ENCODE measurements at places on chromosomes 6 and 20.

DNA sequence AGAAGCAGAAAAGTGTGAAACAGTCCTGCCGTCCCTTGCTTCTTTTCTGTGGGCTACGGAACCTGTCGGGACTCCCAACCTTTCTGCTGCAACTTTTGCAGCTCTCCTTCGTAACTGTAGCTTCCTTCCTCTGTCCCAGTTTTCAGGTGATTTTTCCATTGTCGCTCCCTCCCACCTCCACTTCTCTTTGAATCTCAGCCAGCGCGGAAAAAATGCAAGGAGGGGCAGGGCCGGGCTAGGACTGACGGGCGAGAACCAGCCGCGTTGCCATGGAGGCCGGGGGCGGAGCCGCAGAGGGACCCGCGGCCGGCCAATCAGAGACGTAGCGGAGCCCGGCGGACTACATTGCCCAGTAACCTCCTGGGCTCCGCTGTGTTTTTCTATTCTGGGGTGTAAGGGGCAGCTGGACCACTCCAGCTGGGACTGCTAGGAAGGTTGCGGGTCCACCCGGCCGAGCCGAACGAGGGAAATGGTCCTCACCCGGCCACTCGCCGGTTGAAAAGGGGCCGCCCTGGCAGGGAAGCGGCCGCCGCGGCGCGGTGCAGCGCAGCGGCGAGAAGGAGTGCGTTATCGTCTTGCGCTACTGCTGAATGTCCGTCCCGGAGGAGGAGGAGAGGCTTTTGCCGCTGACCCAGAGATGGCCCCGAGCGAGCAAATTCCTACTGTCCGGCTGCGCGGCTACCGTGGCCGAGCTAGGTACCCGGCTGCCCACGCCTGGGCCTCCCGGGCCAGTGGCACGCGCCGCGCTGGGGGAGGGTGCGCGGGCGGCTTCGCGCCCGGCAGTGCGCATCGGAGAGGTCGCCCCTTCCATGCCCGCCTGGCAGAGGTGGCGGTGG, at the start of the genes CYP39A1 and SLC25A27:
TSS of gene CYP39A1 (minus strand) at position 216 of the 836 bp plus-strand sequence. CDS start 236 bp downstream, outside the sequence.
TSS of gene SLC25A27 (plus strand) at position 373 of the 836 bp plus-strand sequence. CDS start at position 591, 218 bp downstream.
- peak; percentile 99 for DNase-seq

- DNase-seq: no peak
Measured at GRCh38 chr20:49199729-49200293, 11.7 kb upstream of the STAU1 start.

DNA sequence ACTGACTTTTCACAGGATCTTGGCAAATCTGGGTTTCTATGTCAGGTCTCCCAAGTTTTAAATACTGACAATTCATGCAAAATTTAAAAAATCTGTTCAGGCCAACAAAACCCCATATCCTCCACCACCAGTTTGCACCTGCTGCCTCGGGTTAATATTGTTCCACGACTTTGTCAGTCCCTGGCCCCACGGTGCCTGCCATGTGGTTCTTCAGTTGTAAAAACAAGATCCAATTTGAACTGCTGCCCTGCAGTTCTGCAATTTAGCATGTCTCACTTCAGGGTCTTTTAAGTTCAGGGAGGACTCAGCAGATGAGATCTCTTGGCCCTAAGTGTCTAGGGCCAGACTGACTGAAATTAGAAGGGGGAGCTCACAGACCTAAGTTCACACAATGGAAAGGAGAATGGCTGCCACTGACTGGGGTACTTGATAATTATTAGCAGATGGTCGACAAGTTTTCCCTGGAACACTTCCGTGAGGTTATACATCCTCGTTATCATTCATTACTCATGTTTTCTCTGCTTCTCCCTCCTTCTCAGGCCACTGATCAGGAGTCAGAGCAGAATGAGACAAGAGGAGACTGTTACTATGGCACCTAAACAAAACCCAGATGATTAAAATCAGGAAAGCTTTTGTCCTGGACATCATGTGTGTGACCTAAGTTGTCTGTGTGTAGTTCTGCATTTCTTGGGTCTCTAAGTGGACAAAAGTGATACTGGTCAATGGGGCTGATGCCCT, 223.6 kb downstream of the KIF16B start:
- no peak for DNase-seq

- DNase-seq: no peak
Measured at GRCh38 chr6:144304223-144304848, 19.2 kb downstream of the UTRN start.

DNA sequence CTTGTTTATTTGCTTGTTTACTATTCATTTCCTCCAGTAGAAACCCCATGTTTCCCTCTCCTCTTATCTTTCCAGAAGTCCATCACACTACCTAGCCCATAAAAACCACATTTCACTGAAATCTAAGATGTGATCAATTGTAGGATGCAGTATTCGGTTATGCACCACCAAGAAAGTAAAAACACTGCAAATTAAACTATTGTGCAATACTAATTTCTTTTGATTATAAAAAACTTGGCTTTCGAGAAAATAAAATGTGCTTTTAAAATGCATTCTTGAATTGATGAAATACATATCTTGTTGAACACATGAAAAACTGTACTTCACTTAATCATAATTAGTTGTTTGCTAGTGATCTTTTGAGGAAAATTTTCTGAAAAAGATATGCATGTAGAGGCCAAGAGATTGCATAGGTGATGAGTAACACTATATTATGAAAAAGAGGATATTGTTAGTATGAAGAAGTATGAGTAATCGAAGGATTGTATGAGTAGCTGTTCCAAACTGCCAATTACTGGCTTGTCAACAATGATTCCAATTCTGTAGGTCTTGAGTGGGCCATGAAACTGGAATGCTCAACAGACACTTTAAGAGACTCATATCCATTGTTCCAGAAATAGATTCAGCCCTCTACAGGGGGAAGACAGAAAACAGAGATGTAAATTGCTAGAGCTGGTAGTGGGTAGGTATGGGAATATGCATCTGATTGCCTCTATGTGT, 79.7 kb downstream of the RNF217 start:
- no peak for DNase-seq

DNA sequence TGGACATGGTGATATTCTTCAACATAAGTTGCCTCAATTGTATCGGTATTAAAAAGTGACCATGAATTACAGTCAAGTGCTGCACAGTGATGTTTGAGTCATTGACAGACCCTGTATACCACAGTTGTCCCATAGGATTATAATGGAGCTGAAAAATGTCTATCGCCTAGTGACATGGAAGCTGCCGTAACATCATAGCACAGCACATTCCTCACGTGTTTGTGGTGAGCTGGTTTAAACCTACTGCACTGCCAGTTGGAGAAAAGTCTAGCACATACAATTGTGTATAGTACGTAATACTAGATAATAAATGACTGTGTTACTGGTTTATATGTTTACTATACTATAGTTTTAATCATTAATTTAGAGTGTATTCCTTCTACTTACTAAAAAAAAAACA, 150.2 kb downstream of the CDH26 start:
- no peak for DNase-seq

GRCh38 chr6:57029213-57029612, 17.3 kb upstream of the KIAA1586 start:
- no peak for DNase-seq

- no peak for DNase-seq
Measured at GRCh38 chr6:169539176-169539897, 162.5 kb downstream of the WDR27 start.

DNA sequence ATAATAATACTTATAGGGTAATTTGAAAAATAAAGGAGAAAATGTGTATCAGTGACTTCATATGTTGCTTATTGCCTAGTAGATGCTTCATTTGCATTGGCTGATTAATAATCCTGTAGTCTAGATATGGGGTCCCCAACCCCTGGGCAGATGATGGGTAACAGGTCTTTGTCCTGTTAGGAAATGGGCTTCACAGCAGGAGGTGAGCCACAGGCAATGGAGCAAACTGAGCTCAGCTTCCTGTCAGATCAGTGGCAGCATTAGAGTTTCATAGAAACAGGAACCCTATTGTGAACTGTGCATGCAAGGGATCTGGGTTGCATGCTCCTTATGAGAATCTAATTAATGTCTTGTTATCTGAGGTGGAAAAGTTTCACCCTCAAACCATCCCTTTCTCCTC, 1049.5 kb upstream of the EPHA7 start:
- no peak for DNase-seq

DNA sequence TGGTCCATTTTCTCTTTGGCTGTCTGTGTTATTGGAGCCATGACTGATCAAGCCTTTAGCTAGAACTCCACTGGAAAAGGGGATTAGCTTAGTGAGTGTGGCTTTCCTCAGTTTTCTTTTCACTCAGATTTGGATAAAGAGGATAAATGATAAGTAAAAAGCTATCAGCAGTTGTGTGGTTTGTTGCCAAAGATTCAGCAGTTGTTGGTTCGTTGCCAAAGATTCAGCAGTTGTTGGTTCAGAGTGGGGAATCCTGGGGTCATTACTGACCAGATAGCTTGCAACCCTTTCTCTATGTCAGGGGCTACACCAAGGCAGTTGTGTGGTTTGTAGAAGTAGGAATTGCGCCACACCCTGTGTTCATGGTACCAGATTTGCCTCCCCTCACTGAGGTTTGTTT, 107.7 kb upstream of the SCP2D1 start:
- no peak for DNase-seq

DNA sequence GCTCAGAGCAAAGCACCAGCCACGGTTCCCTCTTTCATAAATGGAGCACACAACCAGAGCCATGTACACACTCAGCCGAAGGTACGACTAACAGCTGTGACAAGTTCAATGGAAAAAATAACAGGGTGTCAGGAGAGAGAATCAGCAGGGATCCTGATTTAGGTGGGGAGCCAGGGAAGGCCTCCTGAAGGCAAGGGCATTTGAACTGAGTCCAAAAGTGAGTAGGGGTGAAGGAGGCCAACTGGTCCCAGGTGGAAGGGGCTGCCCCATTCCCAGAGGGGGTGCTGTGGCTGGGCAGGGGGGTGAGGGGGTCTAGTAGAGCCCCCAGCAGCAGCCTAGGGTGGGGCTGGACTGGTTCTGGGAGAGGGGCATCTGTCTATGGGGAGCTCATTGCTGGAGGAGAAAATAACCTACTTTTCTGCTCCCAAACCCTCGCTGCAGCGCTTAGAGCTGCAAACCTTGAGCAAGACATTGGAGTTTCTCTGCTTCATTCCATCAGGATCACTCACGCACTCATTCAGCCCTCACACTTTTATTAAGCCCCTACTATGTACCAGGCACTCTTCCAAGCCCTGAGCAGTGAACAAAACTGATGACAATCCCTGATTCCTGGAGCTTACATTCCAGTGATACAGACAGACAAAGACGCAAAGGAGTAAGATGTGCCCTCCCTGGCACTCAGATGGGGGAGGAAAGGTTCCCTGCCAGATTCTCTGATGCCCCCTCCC, 113.5 kb downstream of the TOX2 start:
- DNase-seq: no peak

- no peak for DNase-seq
Measured at GRCh38 chr6:28860581-28860980, 63.2 kb downstream of the TRIM27 start.

DNA sequence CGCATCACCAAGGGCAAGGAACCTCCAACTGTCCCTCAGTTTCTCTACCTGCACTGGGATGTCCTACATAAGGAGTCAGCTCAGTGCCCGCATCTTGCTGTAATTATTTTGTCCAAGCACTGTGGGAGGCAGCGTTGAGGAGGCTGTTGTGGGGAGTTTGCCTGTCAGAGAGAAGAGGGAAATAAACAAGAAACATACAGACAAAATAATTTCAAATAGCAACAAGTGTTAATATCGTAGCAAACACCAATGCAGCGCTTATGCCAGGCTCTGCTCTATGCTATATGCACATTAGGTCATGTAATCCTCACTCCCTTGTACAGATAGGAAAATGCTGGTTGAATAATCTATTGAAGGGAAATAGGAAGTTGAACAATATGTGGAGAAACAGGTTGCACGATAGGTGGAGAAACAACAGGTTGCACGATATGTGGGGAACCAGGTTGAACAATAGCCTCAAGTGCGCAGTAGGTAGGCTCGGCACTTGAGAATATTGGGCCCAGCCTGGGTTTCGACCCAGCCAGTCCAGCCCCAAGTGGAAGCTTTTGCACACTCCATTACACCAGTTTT, 91.2 kb upstream of the SIRPA start:
- DNase-seq: no peak

GRCh38 chr6:111087106-111087835, at the start of gene SLC16A10:
Gene SLC16A10 (plus strand): TSS chr6:111087503. CDS start chr6:111087753, 250 bp downstream.
- no peak for DNase-seq

GRCh38 chr6:142500250-142500786, 198.5 kb downstream of the ADGRG6 start:
- no peak for DNase-seq

GRCh38 chr6:18349386-18349785, 37.8 kb upstream of the RNF144B start:
- DNase-seq: no peak

GRCh38 chr20:40865095-40865494, 163.5 kb upstream of the TOP1 start:
- no peak for DNase-seq

DNA sequence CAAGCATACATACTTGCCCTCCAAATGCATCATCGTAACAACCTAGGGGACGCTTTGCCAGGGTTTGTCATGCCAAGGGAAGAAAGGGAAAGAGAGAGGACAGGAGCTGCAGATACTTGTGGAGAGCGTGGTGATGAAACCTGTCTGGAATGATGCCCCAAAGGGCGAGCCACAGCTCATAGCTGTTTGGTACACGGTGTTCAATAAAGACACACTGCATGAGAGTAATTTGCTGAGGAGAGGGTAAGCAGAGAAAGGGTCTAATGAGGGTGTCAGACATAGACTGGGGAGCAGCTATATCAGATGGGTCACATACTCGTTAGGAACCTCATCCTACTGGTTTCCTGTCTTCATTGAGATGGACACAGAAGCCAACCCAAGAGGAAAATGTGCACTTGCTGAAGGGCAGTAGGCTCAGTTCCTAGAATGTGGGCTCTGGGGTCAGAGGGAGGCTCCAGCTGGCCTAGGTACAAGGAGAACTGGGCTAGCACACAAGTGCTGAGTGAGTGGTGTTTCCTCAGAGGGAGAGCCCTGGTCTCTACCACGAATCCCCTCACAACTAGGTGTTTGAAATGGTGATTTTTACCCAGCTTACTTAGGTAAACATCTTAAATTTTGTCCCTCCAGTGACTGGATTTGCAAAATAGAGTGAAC, 5.2 kb upstream of the FOXO3 start:
- DNase-seq: no peak

GRCh38 chr6:5339786-5340185, 78.5 kb downstream of the FARS2 start:
- no peak for DNase-seq

DNA sequence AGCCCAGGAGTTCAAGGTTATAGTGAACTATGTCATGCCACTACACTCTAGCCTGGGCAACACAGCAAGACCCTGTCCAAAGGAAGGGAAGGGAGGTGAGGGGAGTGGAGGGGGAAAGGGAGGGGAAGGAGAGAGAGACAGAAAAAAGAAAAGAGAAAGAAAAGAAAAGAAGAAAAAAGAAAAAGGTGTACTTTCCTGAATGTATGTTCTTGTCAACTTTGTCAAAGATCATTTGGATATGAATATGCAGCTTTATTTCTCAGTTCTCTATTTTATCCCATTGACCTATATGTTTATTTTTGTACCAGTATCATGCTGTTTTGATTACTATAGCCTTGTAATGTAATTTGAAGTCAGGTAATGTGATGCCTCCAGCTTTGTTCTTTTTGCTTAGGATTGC, 30.9 kb upstream of the FKBP1C start:
- DNase-seq: no peak

DNA sequence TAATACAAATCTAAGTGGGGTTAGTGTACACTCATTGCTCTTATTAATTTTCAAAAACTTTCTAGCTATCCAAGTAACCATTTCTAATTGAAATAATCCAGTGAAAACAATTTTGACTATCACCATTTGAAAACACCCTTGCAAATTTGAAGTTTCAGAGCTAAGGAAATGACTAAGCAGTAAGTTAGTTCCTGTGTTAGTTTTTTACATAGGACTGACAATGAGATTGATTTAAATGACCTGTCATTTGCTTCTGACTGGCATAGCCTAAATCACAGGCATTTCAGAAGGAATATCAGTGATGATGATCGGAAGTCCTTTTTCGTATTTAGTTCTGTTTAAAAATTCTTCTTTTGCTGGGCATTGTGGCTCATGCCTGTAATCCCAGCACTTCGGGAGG, 27.0 kb downstream of the STK4 start:
- no peak for DNase-seq
